IPS DF 19.7 (cell line): ENCODE measurements at places on chromosomes 13 and 19.

GRCh38 chr13:97438856-97439595, 5.1 kb downstream of the RAP2A start:
- DNase-seq = no peak

DNA sequence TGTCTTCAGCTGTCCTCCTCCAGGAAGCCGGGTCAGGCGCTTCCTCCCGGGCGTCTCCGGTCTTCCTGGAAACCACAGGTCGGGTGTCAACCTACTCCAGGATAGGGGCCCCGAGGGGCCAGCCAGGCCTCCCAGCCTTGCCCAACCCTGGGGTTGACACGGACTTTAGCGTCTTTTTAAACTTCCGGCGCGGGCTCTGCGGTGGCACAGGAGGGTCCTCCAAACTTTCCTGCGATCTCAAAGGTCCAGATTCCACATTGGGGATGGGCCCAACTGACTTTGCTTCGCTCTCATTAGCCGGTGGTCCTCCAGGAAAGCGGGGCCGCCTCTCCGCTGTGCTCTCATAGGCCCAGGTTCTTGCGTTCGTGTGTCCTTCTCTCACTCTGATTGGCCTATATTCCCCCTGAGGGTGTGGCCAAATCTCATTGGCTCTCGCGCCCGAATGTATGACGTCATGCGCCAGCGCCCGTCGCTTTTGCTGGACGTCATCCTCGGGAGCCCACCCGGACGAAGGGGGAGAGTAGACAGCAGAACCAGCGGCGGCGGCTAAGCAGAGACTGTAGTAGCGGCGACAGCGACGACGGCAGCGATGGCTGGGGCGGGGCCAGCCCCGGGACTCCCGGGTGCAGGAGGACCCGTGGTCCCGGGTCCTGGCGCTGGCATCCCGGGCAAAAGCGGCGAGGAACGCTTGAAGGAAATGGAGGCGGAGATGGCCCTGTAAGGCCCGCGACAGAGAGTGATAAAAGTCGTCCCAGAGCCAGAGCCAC, at the start of gene RBM42:
Gene RBM42, plus strand, starts transcription at position 472 of the 767 bp plus-strand sequence. Its CDS starts 118 bp downstream, at position 590.
- DNase-seq = peak; percentile 98

GRCh38 chr13:113849981-113850721, 13.7 kb downstream of the GAS6 start:
- no peak for DNase-seq

DNA sequence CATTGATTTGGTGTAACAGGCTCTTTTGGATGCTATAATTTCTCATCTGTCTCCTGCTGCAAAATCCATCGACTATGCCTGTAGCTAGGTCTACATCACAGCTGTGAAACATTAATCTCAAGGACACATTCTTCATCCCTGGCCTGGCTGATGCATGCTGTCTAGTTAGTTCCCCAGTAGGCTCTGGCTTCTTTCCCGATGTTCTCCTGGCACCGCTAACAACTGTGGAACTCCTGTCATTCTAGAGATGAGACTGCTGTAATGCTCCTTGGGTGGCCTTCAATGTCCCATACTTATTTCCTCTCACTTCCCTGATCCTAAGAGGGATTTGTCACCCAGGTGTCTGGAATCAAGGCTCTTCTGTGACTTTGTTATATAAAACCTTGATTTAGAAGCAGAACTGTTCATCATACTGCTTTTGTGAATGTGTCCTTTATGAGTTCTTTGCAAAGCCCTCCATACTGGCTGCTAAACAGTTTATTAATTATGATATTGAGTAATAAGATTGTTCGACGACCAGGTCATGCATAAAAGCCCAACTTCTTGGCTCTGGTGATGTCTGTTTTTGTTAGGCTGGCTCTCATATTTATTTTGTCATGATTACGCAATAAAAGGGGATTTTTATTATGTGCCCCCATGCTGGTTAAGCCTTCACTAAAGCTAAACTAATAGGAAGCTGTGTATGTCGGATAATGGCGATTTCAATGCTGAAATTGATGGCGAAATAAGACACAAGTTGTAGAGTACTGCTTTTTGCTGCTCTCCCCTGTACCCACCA, 227.5 kb downstream of the DCT start:
- no peak for DNase-seq

- no peak for DNase-seq
These were observed 3.0 kb upstream of the HIPK4 start for GRCh38 chr19:40392894-40393517.

GRCh38 chr19:17888260-17888659, 16.5 kb downstream of the SLC5A5 start:
- DNase-seq = no peak

DNA sequence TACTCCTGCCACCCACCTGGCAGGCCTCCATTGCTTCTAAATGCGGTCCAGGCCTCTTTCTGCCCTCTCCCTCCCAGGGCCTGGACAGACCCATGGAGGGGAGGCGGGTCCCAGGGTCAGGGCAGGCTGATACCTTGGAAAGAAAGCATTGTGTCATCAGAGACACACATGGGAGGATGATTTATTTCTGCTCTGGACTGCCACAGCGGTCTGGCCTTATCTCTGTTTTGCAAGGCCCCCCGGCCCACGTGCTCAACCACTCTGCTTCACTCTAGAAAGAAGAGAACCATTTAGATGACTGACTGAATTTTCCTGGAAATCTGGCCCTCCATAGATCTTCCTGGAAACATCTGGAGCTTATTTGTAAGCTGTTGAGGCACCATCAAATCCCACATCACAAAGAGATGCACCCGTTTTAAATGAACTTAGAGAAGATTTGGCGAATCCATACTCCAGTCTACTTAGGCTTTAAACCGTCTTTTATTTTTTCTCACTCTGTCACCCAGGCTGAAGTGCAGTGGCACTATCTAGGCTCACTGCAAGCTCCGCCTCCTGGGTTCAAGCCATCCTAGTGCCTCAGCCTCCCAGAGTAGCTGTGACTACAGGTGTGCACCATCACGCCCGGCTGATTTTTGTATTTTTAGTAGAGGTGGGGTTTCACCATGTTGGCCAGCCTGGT, 48.3 kb upstream of the URI1 start:
- DNase-seq = no peak

- peak; percentile 20 for DNase-seq
These were observed 4.9 kb downstream of the MBNL2 start for GRCh38 chr13:97226788-97227627.

DNA sequence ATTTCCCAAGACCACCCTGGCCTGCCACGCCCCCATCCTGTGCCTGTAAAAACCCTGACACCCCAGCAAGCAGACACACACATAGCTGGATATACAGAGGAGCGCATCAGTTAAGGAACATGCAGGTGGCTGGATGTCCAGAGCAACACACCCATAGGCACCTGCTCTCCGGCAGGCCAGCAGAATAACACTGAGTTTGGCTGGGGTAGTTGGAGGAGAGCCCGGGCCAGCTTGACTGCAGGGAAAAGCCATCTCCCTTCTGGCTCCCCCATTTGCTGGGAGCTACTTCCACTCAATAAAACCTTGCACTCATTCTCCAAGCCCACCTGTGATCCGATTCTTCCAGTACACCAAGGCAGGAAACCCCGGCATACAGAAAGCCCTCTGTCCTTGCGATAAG, 8.9 kb downstream of the RASL11A start:
- DNase-seq = no peak

GRCh38 chr13:110835721-110836604, 78.9 kb downstream of the ANKRD10 start:
- no peak for DNase-seq

- no peak for DNase-seq
These were observed 305.9 kb downstream of the KLF5 start for GRCh38 chr13:73364736-73365135.

DNA sequence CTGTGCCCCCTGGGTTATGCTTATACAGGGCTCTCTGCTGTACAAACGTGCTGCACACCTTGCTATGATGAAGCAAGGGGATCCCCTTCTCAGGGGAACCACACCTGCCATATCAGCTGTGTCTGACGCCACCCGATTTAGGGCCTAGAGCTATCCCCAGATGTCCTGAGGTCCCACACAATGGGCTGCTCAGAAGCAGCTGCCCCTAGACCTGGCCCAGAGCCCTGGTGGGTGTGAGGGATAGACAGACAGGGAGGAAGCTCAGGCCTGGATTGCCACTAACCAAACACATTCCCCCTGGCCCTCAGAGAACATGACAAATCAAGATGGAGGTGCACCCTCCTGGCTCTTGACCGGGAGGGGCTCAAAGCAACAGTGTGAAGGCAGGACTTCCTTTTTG, 59.3 kb downstream of the TSHZ3 start:
- no peak for DNase-seq

- DNase-seq = no peak
These were observed 9.3 kb upstream of the FBXL3 start for GRCh38 chr13:77036279-77036678.

DNA sequence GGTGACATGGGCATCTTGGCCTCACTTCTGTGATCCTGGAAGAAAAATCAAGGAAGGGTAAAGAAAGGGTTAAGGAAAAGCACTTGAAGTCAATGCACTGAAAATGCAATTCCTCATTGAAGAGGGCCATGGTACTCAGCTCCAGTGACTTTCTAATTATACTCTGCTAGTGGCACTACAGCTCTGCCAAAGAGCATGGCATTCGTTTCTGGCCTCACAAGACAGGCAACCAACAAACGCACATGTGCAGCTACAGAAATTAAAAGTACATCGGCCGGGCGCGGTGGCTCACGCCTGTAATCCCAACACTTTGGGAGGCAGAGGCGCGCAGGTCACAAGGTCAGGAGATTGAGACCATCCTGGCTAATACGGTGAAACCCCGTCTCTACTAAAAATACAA, 21.8 kb downstream of the SACS start:
- no peak for DNase-seq

GRCh38 chr13:39317291-39317690, 279.0 kb downstream of the NHLRC3 start:
- no peak for DNase-seq

- no peak for DNase-seq
These were observed 18.5 kb upstream of the C19orf33 start for GRCh38 chr19:38285567-38285966.

DNA sequence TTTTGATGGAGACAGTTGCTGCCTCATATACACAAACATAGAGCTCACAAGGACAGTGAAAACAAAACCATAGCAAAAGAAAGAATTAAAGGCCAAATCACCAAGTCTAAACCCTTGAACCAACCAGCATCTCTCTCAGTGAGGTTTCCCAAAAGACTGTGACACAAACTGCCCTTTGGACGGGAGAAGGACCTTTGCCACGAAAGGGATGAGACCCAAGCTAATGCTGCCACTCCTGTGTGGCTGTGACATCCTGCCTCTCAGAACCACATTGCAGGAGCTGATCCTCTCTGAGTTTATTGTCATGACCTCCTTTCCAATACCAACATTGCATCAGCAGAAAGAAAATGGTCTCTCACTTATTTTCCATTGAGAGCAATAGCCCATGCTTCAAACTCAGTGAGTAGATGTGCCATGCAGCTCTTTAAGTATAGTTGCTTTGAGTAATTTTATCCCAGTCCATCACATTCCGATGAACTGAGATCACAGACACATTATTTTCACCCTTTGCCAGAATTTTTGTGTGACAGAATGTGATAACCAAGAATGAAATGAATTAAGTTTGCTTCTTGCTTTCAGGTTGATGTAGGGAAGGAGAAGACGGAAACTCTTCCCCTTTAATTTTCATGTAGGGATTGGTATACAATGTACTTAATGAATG, 133.5 kb upstream of the IRS2 start:
- DNase-seq = no peak

DNA sequence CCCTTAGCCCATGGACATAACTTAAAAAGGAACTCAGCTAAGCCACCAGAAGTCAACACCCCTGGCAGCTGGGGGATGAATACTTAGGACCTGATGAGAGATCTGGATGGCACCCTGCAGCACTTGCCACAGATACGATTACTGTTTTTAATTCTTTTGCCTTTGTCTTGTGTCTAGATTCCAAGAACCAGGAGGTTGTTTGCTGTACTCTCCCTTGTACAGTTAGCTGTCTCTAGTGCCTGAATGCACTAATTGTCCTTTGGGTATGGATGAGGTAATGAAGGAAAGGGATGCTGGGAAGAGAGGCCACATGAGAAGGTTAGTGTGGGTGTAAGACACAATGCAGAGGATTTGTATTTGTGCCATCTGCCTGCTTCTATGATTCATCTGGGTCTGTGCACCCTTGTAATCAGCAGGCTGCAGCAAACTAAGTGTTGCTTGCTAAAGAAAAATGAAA, 385.8 kb downstream of the KCNRG start:
- DNase-seq = no peak

GRCh38 chr13:86933676-86934075, 737.5 kb upstream of the SLITRK5 start:
- no peak for DNase-seq

- no peak for DNase-seq
These were observed 4.3 kb upstream of the NAXD start for GRCh38 chr13:110610955-110611595.

DNA sequence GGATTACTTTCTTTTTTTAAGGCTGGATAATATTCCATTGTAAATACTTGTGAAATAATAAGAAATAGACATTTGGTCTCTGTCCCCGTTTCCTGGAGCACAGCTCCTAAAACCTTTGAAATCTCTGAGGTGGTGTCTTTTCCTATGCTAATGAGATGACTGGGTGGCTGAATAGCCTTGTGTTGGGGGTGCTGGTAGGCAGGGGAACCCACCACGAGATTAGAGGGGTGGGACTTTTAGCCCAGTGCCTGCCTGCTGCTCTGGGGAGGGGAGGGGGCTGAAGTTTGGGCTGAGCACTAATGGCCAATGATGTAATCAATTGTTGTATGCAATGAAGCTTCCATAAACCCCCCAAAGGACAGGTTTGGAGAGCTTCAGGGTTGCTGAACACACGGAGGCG, 175.7 kb downstream of the FGF9 start:
- DNase-seq = no peak

GRCh38 chr19:42695811-42696503, 44.3 kb downstream of the PSG3 start:
- DNase-seq = no peak

GRCh38 chr13:98510156-98510509, 66.8 kb downstream of the STK24 start:
- no peak for DNase-seq

GRCh38 chr19:55857149-55857548, 20.8 kb downstream of the NLRP4 start:
- no peak for DNase-seq

- DNase-seq = no peak
These were observed 350.6 kb downstream of the LIG4 start for GRCh38 chr13:107864543-107865317.

DNA sequence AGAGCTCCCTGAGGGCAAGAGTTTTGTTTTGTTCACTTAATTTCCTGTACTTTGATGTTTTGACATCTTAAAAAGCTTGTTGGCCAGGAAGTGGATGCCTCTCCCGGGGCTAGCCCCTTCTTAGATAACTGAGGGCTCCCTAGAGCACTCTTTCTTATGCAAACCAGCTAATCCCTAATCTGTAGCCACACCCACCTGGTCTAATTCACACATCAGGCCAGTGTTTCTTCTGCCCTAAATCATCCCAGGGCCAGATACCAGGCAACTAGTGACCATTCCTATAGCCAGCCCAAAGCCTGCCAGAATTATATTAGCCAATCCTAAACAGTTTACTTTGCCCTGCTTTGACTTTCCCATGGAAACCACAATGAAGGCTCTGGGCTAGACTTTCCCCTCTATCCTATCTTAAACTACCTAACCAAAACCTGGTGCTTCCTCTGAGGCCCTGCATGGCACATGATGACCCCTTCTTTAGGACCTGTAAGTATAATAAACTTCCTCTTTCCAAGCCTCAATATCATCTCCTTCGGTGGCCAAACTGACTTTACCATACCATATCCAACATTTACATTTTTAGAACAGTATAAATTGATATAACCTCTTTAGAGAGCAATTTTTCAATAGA, 24.8 kb downstream of the WBP4 start:
- DNase-seq = peak; percentile 61

- no peak for DNase-seq
These were observed 55.3 kb downstream of the FRY start for GRCh38 chr13:32086791-32087441.
